ENCODE measurements at places on chromosomes 1 and 21.

GRCh38 chr1:205715628-205716027 is 34.4 kb downstream of the NUCKS1 start:
- no peak for DNase-seq

DNA sequence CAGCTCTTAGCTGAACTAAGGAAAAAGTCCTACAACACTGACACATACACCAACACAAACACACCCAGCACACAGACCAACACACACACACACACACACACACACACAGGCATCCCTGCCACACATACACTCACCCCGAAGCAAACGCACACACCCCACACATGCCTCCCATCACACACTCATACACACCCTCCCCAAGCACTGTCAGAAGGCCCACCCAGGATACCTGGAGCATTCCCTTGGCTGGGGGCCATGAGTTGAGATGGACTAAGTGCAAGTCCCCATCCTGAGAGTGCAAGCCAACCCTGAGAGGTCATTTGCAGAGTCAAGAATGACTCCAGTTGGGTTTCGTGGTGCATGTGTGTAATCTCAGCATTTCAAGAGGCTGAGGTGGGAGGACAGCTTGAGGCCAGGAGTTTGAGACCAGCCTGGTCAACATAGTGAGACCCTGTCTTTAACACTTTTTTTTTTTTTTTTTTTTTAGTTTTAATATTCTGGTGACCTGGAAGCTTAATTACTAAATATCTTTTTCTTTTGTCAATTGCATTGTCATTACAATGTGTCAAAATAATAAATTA is 117.3 kb downstream of the RHOU start:
- DNase-seq = no peak

DNA sequence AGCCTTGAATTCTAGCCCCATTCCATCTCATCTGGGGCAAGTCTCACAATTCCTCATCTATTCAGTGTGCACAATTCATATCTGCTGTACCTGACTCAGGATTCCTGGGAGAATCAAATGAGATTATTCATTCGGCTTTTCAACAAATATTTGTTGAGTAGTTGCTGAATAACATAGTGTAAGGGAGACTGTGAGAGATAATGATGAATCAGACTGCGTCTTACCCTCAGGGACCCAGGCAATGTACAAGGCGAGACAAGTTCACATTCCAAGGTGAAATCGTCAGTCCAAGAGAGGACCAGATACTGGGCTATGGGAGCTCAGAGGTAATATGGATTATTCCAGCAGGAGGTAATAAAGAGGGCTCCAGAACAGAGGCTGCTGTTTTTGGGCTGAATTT is 67.8 kb upstream of the SMYD2 start:
- DNase-seq = no peak

- DNase-seq = no peak
Observed at GRCh38 chr1:86259390-86259789, 102.8 kb upstream of the COL24A1 start.

DNA sequence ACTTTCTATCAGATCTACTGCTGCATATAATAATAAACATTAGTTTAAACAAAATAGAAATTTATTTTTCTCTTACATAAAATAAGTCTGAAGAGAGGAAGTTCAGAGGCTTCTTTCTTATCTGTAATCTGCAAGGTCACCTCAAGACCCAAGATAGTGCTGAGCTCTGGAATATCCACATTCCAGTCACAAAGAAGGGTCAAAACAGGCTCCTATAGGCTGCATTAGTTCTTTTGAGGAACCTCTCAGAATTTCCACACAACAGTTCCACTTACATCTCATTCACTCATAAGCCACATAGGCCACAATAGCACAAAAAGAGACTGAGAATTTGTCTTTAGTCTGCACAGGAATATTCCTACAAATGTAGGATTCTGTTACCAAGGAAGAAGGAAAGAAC is 15.4 kb downstream of the DYNLT5 start:
- DNase-seq = no peak
